Vagina (tissue), 2 donors: ENCODE measurements at places on chromosomes 13 and 19.

- no peak for DNase-seq
Observed at GRCh38 chr19:37874784-37875183, 31.6 kb downstream of the WDR87 start.

- no peak for DNase-seq
Observed at GRCh38 chr13:76570510-76570971, 315.7 kb downstream of the KCTD12 start.

DNA sequence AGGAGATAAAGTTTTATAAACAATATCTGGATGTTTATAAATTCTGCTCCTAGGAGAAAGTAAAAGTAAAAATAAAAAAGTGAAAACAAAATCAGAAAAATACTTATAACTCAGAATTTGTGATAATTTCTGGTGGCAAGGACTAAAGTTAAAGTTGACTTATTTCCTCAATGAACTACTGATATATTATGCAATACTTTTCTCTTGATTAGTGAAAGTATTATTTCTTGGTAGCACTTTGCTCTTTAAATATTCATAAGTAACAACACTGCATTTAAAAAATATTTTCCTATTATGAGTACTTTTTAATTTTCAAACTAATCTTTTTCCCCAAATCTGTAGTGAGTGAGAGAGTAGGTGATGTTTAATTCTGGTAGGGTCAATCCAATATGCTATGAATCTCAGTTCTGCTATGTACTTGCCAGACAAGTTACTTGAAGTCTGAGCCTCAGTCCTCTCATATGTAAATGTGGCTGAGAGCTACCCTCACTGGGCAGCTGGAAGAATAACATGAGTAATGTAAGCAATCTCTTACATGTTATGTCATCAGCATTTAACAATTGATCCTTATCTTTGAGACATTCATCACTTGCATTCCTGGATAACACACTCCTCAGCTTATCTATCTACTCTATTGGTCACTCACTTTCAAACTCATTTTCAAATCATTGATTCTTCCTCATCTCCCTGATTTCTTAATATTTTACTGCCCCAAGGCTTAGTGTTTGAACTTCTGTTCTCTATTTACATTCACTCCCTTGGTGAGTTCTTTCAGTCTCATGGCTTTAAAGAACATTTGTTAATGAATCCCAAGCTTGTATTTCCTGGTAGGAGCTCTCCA is 239.0 kb downstream of the RGCC start:
- DNase-seq, result no peak

GRCh38 chr13:99294958-99295357 is 12.2 kb downstream of the GPR183 start:
- no peak for DNase-seq

DNA sequence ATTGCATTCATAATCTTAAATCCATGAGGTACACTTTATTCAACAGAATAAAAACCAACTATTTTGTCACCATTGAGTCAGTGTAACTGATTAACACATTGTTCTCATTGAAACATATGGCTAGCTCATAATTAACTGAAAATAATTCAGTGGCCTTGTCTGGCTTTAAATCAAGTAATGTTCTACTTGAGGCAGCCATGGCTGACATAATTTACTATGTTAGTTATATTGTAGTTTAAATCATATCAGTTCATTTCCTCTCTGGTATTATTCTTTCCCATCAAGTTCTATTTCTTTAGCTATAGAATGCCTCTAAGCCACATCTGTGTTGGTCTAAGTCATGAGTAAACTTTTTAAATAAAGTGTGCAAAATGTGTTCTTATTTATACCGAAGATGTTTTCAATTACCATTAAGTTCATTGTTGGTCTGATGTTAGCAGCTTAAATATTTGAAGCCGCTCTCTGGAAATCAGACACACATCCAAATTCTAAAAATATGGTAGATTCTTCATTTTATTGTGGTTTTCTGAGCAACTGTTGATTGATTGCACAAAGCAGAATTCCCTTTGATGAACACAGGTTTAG is 393.7 kb downstream of the GPC6 start:
- no peak for DNase-seq

DNA sequence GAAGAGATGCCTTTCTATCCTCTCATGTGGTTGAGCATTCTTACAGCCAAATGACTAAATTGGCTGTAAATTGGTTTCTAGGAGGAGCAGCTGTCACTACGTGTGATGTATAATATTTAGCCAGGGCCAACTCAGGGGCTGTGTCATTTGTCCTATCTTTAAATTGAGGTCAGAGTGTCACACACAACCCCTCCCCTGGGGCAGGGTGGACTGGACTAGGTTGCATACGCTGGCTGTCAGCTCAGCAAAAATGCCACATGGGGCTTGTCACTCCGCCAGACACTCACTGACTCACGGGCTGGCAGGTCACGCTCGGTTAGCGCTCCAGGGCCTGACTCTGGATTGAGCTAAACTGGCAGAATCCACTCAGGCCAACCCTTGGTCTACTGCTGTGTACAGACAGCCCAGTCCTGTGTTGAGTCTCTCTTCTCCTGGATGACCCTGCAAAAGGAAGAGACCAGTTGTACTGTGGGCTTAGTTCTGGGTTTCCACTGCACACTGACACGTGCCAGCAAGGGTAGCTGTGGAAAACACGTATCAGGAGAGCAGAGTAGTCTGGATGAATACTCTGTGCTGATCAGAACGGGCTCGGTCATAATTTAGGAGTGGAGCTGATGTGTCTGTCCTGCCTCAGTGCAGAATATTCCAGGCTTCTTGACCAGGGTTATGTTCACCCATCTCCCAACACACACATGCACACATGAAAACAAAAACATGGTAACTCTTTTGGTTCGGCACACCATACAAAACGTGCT is 29.1 kb downstream of the SHISA2 start:
- DNase-seq, result no peak

- no peak for DNase-seq
Observed at GRCh38 chr19:33906578-33907335, 110.1 kb downstream of the KCTD15 start.
